ENCODE measurements at places on chromosomes 16 and 17.
A peak's percentile ranks its signal among the peaks of the same experiment; 100 is the strongest.

- DNase-seq: no peak
Measured at GRCh38 chr17:546456-546855, 168.2 kb downstream of the VPS53 start.

DNA sequence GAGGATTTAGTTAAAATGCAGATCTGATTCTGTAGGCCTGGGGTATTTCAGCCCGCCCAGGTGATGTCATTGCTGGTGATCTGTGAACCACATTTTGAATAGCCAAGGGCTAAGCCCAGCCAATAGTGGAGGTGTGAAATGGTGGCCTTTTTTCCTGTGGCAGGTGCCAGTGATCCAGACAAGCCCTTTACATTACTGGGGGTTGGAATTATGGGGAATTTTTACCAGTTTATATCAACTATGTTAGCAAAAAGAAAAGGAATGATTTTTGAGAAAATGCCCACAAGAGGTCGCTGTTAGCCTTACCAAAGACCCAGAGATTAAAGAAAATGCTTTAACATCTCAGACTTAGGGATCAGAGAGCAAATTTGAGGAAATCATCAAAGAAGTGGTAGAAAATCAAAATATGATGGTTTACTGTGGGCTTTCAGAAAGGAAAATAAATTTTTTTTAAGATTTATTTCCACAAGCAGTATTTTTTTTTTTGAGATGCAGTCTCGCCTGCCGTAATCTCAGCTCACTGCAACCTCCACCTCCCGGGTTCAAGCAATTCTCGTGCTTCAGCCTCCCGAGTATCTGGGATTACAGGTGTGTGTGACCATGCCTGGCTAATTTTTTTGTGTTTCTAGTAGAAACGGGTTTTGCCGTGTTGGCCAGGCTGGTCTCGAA, 3.9 kb downstream of the VPS35L start:
- no peak for DNase-seq

GRCh38 chr16:57639172-57639887, 10.9 kb downstream of the ADGRG1 start:
- peak; percentile 50 for DNase-seq

DNA sequence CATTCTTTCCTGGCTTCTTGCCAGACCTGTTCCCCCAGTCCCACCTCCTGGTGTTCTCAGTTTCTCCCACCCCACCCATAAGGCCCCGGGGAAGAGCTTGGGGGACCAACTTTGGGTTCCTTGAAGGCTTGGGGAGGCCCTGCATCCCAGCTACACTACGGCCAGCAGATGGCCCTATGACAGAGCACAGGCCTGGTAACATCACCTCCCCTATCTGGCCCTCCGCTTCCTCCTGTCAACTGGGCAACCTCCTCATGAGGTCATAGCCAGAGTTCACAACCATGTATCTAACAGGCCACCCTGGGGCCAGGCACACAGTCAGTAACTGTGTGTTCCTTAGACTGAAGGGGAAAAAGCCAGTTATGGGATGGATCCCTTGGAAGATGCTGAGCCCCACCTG, 31.4 kb downstream of the MYO15A start:
- DNase-seq: peak; percentile 10

DNA sequence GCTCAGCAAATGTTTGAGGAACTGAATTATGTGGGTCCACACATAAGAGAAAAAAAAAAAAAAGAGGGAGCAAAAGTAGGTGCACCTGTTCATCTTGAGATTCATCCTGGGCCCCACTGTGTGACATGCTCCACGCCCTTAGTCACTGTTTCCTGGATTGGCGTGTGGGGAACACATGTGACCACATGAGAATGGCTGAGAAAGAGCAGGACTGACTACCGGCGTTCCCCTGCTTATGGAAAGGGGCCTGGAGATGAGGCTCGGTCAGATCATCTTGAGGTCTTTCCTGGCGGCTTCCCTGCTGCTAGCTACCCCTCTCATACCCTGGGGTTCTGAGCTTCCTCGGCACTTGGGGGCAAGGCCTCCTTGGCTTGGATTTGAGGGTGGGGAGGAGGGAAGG, 3.9 kb downstream of the DEXI start:
- no peak for DNase-seq

- no peak for DNase-seq
Measured at GRCh38 chr16:66935314-66936011, at the start of gene CES2. TSS of gene CES2 (plus strand) at chr16:66935516. CDS start at chr16:66935636, 120 bp downstream.

DNA sequence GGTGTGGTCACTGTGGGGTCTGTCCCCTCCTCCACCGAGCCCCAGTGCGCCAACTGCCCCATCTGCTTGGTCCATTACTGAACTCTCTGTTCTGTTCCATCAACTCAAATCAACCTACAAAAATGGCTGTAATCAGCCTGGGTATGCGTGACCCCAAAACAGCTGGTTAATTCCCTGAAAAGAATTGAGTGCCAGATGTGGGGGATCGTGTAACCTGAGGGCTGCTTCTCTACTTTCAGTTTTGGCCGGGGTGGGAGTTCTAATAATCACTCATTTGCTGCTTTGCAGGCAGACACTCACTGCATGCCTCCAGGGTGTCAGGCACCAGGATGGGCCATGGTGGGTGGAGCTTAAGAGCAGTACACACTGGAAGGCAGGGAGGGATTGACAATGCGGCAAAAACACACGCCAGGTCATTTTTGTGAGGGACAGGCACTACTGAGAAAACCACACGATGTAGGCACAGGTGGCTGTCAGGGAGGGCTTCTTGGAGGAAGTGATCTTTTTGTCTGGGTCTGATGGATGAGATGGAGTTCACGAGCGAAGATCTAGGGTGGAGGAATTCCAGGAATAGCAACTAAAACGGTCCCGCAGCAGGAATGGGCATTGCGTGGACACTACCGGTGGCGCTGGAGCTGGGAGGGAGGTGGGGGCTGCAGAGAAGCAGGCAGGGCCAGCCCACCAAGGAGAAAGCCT, 30.4 kb upstream of the SSTR5 start:
- no peak for DNase-seq

- DNase-seq: no peak
Measured at GRCh38 chr16:88691924-88692560, 5.7 kb upstream of the SNAI3 start.

DNA sequence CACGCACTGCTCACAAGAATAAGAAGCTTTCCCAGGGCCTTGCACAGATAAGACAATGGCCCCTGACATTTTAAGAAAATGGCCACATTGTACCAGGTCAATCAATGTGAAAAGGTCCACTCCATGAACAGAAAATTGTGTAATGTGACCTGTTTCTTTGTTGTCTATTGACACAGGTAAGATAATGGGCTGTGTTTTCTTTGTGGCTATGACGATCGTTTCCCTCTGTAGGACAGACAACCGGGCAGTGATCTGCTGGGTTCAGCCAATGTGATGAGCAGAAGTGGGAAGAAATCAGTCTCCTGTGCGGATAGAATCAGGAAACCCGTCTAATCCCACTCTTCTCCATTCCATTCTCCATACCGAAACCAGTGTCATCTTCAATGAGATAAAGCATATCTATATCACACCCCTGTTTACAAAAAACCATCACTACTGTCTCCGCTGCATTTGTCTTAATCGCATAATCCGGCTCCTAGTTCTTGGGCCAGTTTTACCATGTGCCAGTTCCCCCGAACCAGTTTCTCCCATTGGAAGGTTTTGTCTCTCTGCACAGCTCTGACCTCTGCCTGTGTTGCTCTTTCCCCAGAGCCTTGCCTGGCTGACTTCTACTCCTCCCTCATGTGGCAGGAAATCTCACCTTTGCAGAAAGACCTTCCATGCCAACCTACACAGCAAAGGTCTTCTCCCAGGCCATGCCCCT, 66.9 kb upstream of the ATF7IP2 start:
- DNase-seq: no peak

- no peak for DNase-seq
Measured at GRCh38 chr16:84496991-84497390, 7.5 kb downstream of the MEAK7 start.

All from NCI-H1930 (cell line).